Stomach (tissue), 19 donors: ENCODE measurements at places on chromosomes 5 and 9. TPM values are rescaled to one million over a fixed set of nuclear protein-coding genes. Genes with fewer than 3 reads are reported as not detected.

GRCh38 chr9:120730654-120731514, 16.6 kb upstream of the MEGF9 start:
- H3K4me3 ChIP-seq = no peak overlapping the region
- DNase-seq = peak; percentile 52
- no peaks in the 10 kb centered on the region for H3K27me3 ChIP-seq

DNA sequence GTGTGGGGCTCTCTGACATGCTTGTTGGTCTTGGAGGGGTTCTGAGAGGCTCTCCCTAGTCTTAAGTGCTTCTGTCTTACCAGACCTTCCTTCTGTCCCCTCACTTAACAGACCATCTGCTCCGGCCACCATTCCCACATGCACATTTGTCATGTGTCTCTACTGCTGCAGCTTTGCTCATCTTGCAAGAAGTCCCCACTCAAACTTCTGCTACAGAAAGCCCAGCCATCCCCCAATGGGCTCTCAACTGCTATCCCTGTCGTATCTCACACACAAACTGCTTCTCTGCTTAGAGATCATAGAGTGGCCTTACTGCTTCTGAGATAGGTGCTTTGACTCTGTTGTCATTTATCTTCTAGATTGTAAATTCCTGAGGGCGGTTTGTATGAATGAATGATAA, 69.4 kb downstream of the NUP214 start:
- no peak for DNase-seq
- no peak overlapping the region for H3K27ac ChIP-seq
- peaks cover 99% of the 10 kb centered on the region for H3K36me3 ChIP-seq
- H3K4me3 ChIP-seq = no peak overlapping the region
- no peaks in the 10 kb centered on the region for H3K4me1 ChIP-seq

DNA sequence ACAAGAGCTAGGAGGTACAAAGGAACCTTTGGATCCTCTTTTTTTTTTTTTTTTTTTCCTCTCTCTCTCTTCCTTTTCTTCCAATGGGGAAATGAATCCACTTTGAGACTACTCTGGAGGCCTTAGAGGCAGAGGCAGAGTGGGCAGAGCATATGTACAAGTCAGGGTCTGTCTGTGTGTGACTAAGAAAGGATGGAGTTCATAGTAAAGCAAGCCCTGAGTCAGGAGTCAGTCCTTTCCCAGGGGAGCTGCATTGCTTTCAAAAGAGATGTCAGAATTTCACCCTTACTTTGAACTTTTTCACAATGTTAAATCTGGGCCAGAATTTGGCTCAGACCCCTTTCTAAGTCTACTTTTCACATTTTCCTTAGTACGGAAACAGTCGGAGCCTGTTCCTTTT, 792.4 kb upstream of the C9orf72 start:
- no peaks in the 10 kb centered on the region for H3K27me3 ChIP-seq
- no peak for DNase-seq
- no peaks in the 10 kb centered on the region for H3K36me3 ChIP-seq
- H3K4me3 ChIP-seq = no peak overlapping the region

DNA sequence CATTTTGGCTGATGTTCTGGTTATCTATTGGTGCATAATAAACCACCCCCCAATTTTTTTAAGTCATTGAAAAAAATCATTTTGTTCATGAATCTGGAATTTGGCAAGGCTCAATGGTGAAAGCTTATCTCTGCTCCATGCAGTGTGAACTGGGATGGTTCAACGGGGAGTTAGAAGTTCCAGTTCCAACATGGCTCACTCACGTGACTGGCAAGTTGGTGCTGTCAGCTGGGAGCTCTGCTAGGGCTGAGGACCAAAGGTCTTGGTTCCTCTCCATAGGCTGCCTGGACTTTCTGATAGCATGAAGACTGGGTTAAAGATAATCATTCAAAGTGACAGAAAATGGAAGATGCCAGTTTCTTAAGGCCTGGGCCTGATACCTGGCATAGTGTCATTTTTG, 3.1 kb upstream of the SPATA24 start:
- H3K4me1 ChIP-seq = peaks cover 21% of the 10 kb centered on the region
- H3K27ac ChIP-seq = no peak overlapping the region
- no peak overlapping the region for H3K4me3 ChIP-seq
- no peaks in the 10 kb centered on the region for H3K27me3 ChIP-seq
- DNase-seq = no peak

Gene CCNI2
- 56.7 TPM for total RNA-seq
